Activated CD4-positive, CD25-positive, alpha-beta regulatory T cell treated with anti-CD3 and anti-CD28 coated beads, Interleukin-2, amount 50 U/mL, for 72 hours (primary cell): ENCODE measurements at places on chromosomes 3 and 15.

- no peak for DNase-seq
Measured at GRCh38 chr3:130787422-130788068, 40.9 kb upstream of the PIK3R4 start.

GRCh38 chr15:40065166-40065565 is 26.2 kb upstream of the SRP14 start:
- no peak for DNase-seq

DNA sequence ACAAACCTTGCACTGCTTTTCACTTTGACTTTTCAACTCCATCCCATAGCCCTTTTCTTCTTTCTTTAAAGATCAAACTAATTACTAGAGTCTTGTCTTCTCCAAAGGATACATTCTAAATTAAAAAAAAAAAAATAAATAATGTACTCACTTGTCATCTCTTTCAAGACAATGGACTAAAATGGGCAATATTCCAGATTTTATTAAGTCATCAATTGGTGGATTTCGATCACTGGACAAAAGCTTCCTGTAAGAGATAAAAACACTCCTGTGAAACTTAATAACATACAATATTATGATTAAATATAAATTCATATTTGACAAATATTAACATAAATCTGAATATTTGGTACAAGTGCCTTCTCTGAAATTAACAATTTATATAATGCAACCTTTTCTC is 34.1 kb downstream of the KPNA4 start:
- DNase-seq = no peak

- DNase-seq = no peak
Measured at GRCh38 chr3:117751651-117752050, 1042.1 kb downstream of the TUSC7 start.

- DNase-seq = no peak
Measured at GRCh38 chr15:79290642-79291275, 8.2 kb downstream of the ANKRD34C start.

- no peak for DNase-seq
Measured at GRCh38 chr3:31959951-31960792, 20.9 kb downstream of the OSBPL10 start.

DNA sequence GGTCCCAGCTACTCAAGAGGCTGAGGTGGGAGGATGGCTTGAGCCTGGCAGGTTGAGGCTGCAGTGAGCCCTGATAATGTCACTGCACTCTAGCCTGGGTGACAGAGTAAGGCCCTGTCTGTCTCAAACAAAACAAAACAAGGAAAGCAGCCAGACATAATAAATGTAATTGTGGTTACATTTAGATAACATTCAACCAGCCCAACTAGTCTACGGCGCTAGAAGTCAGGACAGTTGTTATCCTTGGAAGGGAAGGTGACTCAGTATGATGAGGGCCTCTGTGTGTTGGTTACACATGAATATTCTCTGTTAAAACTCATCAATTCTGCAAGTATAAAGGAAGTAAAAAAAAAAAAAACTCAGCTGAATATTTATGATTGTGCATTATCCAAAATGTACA is 27.0 kb upstream of the CSPG5 start:
- DNase-seq = no peak

DNA sequence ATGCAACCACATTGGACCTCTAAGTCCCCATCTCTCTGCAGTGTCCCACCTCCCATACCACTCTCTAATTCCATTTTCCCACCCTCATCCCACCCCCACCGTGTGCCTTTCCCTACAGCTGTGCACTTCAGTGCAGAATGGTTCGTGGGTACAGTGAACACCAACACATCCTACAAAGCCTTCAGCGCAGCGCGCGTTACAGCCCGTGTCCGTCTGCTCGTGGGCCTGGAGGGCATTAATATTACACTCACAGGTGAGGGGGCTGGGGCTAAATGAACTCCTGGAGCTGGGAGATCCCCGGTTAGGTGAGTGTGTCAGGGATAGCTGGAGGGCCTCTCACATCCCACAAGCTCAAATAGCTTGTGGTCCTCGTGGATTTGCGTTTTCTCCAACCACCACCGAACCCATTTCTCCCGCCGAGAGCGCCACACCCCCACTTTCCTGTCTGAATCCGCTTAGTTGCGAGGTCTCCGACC is 1.9 kb downstream of the DUOXA2 start:
- no peak for DNase-seq

- DNase-seq = no peak
Measured at GRCh38 chr3:177800561-177800960, 603.3 kb upstream of the TBL1XR1 start.

DNA sequence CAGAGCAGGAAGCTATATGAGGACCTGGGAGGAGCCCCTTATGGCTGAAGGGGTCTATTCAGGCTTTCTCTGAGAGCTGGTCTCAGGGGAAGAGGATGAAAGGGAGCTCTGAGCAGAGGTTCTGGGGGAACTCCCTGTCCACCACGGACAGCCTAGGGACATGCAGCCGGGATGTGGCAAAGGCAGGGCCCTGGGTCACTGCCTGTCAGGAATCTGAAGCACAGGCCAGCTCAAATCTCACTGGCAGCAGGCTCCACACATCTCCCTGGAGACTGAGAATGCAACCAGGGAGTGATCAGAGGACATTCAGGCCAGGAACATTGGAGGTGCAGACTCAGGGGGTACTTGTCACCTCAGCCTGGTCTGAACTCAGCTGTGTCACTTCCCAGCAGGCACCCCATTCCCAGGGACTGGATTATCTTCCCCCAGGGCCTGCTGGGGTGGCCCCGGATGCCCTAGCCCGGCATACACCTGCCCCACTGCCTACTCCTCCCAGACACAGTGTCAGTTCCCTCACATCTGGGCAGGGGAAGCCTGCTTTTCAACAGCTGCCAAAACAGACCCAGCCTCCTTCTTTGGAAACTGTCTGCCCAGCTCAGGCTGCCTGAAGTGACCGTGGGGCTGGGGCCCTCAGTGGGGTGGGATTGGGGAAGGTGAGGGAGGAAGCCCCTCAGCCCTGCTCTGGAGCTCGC is 18.3 kb upstream of the SEMA3F start:
- DNase-seq = no peak

- no peak for DNase-seq
Measured at GRCh38 chr3:13123013-13123654, 49.9 kb upstream of the IQSEC1 start.

DNA sequence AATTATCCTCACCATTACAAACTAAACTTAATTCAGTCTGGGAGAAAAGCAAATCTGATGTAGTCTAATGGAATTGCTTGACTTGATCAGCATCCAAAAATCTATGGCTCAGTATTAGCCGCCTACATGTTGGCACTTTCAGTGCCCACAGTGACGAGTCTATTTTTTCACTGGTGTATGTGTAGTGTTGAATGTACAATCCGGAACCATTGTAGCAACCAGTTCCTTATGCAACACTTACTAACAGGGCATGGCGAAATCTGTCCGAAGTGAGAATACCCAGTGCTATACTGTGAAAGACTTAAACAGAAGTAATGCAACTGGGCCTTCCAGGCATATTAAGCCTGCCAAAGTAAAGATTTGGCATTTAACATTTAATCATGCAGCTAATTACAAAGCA is 18.6 kb downstream of the LRRN1 start:
- no peak for DNase-seq

DNA sequence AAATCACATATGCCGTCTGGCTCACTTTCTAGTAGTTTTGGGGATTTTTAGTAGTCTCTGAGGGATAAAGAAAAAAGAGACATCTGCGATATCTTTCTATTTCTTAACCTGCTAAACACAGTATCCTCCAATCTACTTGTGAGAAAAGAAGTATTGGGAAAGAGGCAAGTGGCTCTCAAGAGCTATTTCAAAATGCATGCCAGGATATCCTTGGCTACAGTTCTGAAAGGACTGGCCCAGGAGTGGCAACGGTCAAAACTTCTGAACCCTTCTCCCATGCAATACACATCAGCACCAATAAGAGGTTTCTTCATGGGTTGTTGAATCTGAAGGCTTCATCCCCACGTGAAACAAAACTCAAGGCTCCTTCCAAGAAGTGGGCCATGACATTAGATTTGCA is 204.0 kb upstream of the WNT5A start:
- DNase-seq = no peak

DNA sequence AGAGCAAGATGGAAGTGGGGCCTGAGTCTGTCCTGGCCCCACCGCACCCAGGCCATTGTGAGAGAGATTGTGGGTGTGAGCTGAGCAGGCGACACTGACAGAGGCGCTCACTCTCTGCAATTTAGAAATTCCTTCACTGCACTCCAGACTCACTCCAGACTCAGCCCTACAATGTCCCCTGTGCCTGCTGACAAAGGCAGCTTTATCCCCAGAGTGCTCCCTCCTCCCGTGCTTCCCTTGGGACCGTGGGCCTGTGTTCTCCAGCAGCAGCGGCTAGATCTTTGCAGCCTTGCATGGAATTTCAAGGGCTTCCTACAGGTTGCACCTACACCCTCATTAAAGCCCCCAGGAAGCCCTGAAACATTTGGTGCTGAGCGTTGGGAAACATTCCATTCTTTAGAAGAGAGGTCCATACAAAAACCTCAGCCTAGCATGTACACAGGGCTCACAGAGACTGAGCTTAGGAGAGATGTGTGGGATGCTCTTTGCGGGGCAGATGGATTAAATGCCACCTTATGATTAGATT is 1.3 kb upstream of the IL16 start:
- no peak for DNase-seq

DNA sequence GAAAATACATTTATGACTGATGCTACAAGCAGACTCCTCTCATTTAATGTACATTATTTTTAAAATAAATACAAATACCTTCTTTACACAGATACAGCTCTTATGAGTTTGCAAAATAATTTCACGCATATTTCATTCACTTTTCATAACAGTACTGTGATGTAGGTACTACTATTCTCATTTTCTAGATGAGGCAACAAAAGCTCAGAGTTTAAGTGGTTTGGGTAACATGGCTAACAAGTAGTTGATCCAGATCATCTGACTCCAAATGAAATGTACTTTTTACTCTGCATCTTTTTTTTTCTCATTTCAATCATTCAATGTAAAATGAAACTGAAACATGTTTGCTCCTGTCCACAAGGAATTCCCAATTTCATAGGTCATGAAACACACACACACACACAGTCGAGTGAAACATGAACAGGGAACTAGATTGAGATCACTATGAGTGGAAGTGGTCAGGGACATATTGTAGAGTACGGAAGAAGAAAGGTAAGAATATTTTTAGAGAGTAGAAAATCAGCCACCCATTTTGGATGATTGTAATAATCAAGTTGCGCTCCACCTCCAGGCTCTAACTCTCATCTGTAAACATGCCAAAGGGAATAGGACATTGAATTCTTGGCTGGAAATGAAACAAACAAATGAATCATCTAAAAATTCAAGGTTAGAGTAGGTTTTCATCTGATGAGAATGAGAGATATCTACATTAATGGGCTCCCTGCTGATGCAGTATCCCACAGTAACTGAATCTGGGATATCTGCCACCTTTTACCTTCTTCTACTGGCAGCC is 92.4 kb downstream of the CLDN1 start:
- DNase-seq = no peak

- no peak for DNase-seq
Measured at GRCh38 chr3:15638891-15639262, 37.3 kb downstream of the BTD start.

DNA sequence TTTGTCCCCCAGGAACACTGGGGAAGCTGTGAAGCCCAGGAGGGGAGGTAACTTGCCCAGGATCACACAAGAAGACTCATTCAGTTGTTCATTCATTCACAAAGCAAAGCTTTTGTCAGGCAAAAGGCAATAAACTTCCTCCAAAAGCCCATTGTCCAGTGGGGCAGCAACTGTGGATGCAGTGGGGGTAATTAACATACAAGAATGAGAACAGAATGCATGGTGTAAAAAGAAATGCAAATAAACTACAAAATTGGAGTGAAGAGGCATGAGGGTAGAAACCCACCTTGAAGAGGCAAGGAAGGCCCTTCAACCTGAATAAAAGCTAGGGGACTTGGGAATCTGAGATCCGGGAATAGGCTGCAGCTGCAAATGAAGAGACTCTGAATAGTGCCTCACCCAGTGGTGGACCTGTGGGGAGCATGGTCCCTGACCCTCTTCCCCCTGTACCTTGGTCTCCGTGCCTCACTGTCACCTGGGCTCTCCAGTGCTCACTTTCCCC is 363.6 kb downstream of the CLSTN2 start:
- no peak for DNase-seq

DNA sequence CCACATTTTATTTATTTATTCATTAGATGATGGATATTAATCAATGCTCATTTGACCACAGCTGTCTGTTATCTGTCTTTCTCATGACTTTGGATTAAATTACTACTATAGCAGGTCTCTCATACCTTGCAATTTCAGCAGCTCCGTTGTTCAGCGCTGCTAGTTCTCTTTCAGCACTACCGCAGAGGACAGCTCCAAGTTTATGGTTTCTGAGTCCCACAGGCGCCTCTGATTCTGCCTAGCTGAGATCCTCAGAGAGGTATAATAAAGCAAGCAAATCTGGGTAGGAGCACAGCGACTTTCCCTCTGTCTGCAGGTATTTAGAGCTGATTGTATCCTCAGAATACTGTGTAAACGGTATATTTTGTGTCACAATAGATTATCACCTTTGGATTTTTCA is 204.9 kb downstream of the CNTN4 start:
- no peak for DNase-seq

DNA sequence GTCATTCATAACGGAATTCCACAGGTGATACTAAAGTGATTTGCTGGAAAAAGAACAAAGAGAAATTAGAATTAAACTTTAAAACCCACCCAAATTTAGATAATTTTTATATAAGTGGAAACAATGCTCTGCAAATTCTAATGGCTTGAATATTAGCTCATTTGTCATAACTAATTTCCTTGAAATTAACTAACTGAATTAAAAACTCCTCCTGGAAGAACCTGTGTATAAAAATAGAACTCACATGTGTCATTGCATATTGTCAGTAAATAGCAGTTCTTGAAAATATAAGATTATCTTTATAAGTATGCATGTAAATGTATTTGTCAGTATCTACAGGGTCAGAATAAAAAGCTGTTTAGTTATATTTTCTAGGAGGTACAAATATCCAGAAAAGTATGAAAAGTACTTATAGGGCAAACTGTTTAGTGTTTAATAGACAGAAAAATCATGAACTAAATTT is 16.3 kb downstream of the ZIC1 start:
- DNase-seq = no peak

GRCh38 chr15:45326741-45327140 is 51.6 kb downstream of the GATM start:
- no peak for DNase-seq

DNA sequence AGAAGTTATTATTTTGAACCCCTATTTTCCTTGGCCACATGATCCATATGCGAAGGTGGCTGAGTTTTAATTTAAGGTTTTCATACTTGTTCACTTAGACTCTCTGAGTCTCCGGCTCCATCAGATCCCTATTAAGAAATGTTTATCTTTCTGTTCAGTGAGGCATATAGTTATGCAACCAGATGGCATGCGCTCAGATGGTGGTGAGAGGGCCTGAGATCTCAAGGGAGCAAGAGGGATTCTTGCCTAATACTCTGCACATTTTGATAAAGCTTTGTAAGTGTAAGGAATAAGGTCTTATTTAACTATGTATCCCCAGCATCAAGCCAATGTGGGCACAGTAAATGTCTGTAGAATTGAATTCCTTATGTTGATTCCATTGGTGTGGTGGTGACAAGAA is 78.9 kb upstream of the DPH6 start:
- no peak for DNase-seq

- DNase-seq = no peak
Measured at GRCh38 chr15:40870716-40871115, 3.3 kb downstream of the RHOV start.
